Stimulated activated CD4-positive, alpha-beta T cell treated with anti-CD3 and anti-CD28 coated beads, Interleukin-1b, Interleukin-23, amount 100 ng/mL, for 48 hours (primary cell): ENCODE measurements at places on chromosomes 7 and 10.
A peak's percentile ranks its signal among the peaks of the same experiment; 100 is the strongest.

GRCh38 chr7:41096917-41097316, 606.0 kb downstream of the INHBA start:
- no peak for DNase-seq

DNA sequence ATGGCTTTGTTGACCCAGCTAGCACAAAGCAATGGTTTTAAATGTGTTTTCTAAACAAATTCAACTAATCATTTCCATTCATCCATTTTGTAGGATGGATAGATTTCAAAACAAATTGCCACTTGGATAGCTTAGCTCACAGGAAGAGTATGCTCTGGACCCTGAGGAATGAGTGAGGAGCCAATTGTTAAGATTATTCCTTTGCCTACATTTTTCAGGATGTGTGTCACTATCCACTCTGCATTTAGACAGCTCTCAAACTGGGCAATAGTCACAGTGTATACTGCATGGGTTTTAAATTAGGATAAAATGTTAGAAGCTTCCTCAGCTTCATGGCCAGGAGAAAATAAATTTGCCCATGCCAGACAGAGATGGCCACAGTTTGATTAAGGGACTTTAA, 605.6 kb upstream of the TEX47 start:
- DNase-seq: no peak

- DNase-seq: no peak
These were observed 43.1 kb upstream of the HSPB1 start for GRCh38 chr7:76259124-76260093.

DNA sequence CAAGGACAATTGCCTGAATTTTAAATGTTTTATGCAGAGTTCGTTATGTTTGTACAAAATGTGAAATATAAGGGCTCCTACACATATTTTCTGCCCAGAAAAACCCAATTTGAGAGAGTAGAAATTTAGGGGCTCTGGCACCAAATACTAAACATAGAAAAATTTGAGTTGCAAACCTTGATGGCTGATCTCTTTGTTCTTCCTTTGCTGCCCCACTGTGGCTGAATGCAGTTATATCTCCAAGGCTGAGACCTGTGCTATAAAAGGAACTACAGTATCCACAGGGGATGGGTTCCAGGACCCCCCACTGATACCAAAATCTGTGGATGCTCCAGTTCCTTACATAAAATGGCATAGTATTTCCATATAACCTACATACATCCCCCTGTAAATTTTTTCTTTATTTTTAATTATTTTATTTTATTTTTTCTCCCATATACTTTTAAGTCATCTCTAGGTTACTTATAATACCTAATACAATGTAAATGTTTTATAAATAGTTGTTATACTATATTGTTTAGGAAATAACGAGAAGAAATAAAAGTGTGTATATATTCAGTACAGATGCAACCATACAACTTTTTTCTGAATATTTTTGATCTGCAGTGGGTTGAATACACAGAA, 22.5 kb downstream of the CFAP43 start:
- peak; percentile 14 for DNase-seq

DNA sequence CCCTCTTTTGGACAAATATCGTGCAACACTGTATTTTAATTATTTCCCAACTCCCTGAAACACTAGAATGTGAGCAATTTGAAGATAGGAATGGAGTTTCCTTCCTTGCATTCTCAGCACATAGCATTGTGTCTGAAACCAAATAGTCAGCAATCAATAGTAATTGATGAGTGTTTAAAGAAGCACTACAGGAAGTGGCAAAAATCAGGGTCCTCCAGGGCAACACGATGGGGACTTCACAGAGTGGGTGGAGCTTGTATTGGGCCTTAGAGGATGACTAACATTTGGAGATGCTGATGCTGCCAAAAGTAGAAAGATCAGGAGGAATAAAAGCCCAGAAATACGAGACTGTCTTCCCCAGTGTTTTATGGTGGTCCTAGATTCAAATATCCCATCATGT, 94.9 kb downstream of the NPSR1 start:
- DNase-seq: no peak

DNA sequence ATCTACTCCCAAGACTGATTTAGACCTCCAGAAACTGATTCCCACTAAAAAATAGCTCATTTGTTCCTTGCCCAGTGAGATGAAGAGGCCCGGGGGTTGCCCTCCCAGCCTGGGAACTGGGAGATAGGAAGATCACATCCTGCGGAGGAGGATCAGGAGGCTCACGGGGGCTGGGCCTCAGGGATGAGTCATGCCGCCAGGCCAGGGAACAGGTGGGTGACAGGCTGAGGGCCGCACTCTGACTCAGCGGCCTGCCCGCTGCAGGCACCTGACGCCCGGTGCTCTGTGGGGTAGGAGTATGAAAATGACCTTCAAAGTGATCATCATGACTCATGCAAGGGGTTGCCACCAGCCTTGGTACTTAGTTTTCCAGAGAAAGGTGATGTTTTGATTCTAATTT, 104.5 kb upstream of the ZPBP start:
- DNase-seq: peak; percentile 90

DNA sequence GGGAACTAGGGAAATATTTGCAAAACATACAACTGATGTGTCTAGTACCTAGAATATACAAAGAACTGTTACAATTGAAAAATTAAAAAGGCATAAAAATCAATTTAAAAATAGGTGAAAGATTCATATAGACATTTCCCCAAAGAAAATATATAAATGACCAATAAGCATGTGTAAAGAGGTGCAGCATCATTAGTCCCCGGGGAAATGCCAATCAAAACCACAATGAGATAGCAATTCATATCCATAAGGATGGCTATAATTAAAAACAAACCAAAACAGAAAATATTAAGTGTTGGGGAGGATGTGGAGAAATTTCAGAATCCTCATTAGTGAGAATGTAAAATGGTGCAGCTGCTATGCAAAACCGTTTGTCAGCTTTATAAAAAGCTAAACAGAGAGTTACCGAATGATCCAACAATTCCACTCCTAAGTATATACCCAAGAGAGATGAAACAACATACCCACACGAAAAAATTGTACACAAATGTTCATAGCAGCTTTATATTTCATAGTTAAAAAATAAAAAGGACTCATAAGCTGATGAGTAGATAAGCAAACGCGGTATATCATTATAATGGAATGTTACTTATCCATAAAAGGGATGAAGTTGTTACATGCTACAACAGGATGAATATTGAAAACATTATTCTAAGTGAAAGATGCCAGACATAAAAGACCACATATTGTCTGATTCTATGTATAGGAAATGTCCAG, 210.1 kb upstream of the INHBA start:
- DNase-seq: no peak

DNA sequence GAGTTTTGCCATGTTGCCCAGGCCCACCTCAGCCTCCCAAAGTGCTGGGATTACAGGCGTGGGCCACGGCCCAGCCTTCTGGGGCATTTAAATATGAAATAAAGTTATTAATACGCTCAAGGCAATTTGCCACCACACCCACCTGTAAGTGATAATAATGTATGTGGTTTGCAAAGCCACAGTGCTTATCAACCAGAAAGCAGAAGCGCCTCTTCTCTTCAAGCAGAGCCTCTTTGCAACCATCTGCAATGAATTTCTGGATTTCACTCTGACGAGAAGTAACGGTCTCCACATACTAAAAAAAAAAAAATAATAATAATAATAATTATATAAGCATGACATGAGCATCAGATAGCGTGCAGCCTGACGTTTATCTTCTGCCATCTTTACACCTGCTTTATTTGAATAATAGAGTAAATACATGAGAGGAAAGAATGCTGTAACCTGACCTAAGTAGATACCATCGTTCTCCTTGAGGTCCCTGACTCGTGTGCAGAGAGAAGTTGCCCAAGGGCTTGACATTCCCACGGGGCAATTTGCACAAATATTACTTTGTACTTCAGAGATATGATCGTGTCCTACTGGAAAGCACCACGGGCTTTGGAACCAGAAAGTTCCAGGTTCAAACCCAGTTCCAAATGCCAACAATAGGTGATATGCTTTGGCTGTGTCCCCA, 34.0 kb downstream of the BRI3 start:
- no peak for DNase-seq

- no peak for DNase-seq
These were observed 23.6 kb downstream of the UBE2D1 start for GRCh38 chr10:58358314-58358933.

DNA sequence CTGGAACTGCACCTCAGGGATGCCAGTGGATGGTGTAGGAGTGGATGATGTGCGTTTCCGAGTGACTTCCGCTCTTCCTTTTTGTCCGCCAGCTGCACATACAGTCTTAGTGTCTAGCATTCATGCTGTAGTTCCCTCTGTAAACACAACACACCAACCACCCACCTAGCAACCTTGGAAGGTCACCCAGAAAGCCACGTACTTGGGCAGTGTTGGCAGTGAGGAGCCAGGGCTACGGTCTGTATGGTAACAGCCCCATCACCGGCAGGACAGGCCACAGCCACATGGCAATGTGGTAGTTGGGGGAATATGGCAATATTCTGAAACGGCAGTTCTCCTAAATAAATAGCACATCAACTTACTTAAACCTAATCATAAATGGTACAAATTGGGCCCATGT, 613.5 kb upstream of the MGMT start:
- DNase-seq: no peak

- DNase-seq: no peak
These were observed 56.0 kb downstream of the SORBS1 start for GRCh38 chr10:95505084-95505610.

DNA sequence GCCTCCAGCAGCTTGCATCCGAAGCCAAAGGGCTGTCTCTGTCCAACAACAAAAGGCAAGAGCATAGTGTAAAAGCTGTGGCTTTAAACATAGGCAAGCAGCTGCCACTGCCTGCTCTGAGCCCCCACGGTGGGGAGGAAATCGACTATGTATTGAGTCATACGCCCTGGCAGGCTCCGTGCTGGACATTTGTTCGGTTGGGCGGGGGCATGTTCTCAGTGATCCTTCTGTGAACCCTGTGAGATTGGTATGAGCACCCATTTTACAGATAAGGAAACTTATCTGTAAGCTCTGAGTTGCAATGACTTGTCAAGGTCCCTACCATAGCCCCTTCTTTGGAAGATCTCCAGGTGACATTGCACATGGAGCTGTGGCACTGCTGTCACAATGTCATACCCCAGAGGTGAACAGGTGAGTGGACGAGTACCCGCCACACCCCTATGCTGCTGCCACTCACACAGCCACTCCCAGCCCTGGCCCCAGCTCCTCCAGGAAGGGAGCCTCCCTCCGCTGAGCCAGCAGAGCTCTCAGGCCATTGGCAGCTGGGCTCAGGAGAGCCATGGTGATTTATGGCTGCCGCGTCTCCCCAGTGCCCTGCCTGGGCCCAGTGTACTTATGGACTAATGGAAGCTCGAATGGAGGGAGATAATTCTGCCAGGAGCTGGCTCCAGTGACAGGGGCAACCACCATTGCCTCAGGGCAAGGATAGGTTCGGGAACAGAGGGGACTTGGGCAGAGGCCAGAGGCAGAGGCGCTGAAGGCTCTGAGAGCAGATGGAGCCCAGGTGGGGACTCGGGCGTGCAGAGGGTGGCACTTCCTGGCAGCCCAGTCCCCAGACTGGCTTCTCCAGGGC, 43.7 kb downstream of the UNC5B start:
- DNase-seq: no peak

GRCh38 chr7:2605608-2606538, 25.9 kb upstream of the TTYH3 start:
- DNase-seq: no peak

DNA sequence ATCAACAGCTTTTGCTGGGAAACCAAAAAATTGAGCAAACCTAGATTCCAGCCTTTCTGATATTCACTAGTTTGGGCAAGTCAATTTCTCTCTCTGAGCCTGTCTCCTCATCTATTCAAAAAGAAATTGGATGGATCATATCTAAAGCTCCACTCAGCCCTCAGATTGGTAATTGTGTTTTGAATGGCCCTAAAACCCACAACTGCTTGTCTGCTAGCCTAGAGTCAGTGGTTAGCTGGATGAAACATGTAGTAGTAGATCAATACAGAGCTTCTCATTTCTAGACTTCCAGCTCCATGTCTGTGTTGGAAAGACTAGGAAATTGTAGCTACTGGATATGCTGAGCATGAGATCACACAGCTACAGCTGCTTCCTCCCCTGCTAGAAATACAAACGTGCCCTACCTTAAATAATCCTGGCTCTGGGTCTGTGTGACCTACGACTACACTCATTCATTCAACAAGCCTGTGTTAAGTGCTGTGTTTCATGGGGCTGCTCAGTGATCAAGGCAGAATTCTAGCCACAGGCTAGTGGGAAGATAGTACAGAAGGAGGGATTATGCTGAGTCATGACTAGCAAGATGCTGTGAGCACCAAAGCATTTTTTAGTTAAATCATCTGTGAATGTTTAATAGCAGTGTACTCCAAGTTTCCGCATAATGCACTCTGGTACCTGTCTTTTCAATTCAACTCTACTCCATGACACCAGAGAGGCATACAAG, 15.7 kb downstream of the DNTT start:
- no peak for DNase-seq

DNA sequence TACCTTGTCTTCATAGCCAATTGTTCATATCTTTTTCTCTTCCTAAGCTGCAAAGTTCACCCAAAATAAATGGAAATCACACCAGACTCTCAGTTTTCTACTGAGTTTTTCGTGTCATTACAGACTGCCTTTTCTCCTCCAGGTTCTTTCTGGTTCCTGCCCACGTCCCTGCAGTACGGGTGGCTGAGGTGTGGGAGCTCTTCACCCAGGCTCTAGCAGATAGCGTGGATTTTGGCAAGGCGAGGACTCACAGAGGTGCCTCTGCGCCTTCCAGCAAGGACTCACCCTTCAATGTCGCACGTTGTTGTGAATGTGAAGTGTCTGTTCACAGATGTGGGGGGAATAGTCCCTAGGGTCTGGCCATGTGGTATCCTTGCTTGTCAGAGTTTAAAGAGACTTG, 71.6 kb downstream of the ABCA13 start:
- DNase-seq: no peak

GRCh38 chr10:102652170-102652916, 8.1 kb downstream of the TRIM8 start:
- no peak for DNase-seq

DNA sequence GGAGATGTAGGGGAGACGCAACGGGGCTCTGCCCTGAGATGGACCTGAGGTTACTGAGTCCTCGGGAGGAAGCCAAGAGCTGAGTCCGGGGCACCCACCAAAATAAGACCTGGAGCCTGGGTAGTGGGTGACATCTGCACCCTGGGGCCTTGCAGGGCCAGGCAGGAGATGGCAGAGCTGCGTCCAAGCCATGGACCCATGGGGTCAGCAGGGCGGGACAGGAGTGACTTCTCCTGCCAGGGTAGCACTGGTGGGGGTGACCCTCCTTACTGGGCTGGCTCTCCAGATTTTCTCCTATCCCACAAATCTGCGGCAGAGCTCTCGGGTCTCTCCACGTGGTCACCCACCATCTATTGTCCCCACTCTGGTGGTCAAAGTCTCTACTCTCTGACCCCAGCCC, 2.1 kb downstream of the GHRHR start:
- DNase-seq: no peak

- DNase-seq: no peak
These were observed 146.5 kb upstream of the AOAH start for GRCh38 chr7:36870625-36871354.

GRCh38 chr7:134916171-134916883, 70.0 kb upstream of the AGBL3 start:
- DNase-seq: no peak

DNA sequence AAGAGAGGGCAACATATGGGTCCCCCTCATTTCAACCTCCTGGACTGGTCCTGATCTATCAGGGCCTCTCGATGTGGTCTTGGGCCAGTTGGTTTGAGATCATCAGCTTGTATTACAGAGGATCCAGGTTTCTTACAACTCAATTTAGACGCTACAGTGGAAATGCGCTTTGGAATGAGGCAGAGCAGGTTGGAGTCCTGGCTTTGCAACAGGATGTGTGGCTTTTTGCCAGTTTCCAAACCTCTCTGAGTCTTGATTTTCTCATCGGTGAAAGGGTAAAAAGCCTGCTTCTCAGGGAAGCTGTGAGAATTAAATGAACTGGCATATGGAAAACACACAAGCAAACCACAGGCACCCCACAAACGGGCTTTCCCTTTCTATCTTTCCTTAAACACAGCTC, 37.5 kb upstream of the MKI67 start:
- DNase-seq: no peak
